ENCODE measurements at places on chromosomes 6 and 20.

DNA sequence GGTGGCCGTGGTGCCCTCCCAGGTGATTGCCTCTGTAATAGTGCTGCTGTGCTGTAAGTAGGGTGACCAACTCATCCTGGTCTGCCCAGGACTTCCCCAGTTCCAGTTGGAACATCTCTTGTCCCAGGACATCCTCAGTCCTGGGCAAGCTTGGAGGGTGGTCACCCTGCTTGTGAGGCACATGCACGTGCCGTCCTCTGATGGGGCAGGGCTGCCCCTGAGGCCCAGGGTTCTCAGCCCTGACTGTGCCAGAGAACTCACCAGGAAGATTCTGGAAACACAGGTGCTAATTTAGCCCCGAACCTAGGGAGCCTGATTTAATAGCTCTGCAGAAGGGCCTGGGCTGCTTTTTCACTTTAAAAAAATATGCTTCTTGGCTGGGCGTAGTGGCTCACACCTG lies 120.9 kb upstream of the PHACTR3 start:
- H3K4me3 ChIP-seq: no peak overlapping the region
- H3K4me1 ChIP-seq: no peaks in the 10 kb centered on the region
- H3K27me3 ChIP-seq: peaks cover 53% of the 10 kb centered on the region
- no peaks in the 10 kb centered on the region for H3K36me3 ChIP-seq

DNA sequence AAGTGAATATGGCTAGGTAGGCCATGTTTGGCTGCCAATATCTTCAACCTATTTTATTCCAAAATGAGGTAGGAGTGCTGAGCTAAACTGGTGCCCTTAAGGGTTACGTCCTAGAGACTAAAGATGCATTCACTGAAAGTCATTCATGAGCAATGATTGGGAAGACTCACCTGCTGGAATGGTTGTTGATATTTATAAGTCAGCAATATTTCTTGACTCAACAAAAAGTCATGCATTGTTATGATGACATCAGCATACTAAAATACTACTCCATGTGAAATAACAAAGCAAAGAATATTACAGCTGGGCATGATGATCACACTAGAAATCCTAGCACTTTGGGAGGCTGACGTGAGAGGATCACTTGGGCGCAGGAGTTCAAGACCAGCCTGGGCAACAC lies 17.6 kb upstream of the NUP153 start:
- peaks cover 1% of the 10 kb centered on the region for H3K36me3 ChIP-seq
- peaks cover 11% of the 10 kb centered on the region for H3K27me3 ChIP-seq
- H3K27ac ChIP-seq: no peak overlapping the region

- H3K27ac ChIP-seq: peak overlapping the region; percentile 17
- H3K27me3 ChIP-seq: peaks cover 40% of the 10 kb centered on the region
- H3K36me3 ChIP-seq: peaks cover 3% of the 10 kb centered on the region
- no peak overlapping the region for H3K4me3 ChIP-seq
- DNase-seq: no peak
Observed at GRCh38 chr20:57680934-57681914, 28.6 kb downstream of the PMEPA1 start.

DNA sequence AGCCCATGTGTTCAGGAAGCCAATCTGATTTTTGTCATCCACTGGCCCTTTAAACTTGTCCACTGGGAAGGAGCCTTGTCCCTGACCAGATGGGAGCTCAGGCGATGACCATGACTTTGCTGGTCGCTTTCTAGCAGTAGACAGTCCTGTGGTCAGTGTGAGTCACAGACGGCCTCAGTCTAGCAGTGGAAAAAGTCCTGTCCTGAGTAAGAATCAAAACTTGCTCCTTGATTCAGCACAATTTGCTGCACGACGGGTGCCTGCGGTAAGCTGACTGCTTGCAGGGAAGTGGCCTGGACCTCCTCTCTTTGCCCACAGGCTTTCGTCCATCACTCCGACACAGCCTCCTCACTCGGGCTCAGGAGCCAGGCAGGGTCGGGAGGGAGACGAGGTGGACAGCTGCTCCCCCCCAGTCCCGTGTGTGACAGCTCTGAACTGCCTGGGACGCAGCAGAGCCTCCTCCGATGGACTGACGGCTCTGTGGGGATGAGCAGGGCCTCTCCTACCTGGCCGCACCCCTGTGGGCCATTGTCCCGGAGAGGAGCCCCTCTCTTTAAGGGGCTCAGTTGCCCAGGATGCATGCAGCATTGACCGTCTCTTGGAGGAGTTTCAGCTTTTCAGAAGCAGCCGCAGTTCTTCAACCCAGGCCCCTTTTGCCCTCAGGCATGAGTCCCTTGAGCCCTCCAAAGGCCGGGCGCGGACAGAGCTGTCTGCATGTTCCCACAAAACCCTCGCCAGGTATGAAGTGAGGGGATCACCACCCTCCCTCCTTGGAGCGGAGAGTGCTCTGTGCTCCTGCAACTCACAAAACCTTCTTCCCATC lies 209.2 kb downstream of the ANKRD60 start:
- H3K36me3 ChIP-seq: no peaks in the 10 kb centered on the region
- H3K27ac ChIP-seq: no peak overlapping the region
- H3K4me3 ChIP-seq: no peak overlapping the region
- peaks cover 45% of the 10 kb centered on the region for H3K27me3 ChIP-seq

DNA sequence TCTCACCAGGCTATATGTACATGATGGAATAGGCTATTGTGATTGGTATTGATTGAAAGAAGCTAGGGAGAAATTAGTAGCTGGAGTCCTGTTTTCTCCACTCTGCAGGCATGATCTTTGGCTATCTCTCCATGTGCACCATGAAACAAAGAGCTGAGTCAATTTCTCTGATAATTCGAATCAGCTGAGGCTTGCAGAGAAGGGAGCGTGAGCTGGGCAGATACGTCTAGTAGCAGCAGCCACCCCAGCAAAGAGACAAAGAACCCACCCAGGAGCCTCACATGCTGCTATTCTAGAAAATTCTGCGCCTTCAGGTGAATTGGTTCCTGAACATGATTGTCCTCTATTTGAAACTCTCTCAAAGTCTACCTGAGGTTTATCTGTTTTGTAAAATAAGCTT lies 6.9 kb upstream of the SGK1 start:
- H3K27me3 ChIP-seq: peaks cover 4% of the 10 kb centered on the region
- no peak overlapping the region for H3K4me3 ChIP-seq
- H3K36me3 ChIP-seq: no peaks in the 10 kb centered on the region
- H3K27ac ChIP-seq: no peak overlapping the region

- H3K36me3 ChIP-seq: no peaks in the 10 kb centered on the region
- no peak for DNase-seq
- no peaks in the 10 kb centered on the region for H3K4me1 ChIP-seq
- no peaks in the 10 kb centered on the region for H3K27me3 ChIP-seq
Observed at GRCh38 chr6:80340686-80341085, 234.2 kb downstream of the BCKDHB start.

GRCh38 chr6:40629463-40629862 lies 42.3 kb upstream of the LRFN2 start:
- no peak overlapping the region for H3K27ac ChIP-seq
- no peak overlapping the region for H3K4me3 ChIP-seq
- no peaks in the 10 kb centered on the region for H3K4me1 ChIP-seq
- H3K36me3 ChIP-seq: peaks cover 4% of the 10 kb centered on the region

DNA sequence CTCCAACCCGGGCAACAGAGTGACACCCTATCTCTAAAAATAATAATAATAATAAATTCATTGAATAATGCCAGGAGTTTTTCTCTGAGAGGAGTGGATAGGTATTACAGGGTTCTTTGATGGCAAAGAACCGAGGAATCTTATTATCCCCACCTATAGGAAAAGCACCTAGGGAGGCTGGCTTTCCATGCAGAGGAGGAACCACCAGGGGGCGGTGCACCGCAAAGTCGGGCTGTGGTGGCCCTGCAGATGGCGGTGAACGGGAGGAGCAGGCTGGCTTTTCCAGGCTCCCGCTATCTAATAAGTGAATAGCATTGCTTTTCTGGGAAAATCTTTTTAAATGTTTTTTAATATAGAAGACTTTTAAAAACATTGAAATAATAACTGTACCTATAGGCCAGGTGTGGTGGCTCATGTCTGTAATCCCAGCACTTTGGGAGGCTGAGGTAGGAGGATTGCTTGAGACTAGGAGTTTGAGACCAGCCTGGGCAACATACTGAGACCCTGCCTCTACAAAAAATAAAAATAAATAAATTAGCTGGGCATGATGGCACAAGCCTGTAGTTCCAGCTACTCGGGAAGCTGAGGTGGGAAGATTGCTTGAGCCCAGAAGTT lies 864.2 kb downstream of the KIF16B start:
- H3K4me3 ChIP-seq: no peak overlapping the region
- no peak overlapping the region for H3K27ac ChIP-seq
- H3K36me3 ChIP-seq: no peaks in the 10 kb centered on the region
